T-helper 17 cell (primary cell): ENCODE measurements at places on chromosomes 5 and 9.

GRCh38 chr5:181053488-181054121 lies 13.5 kb downstream of the BTNL9 start:
- H3K27ac ChIP-seq, result no peak overlapping the region
- peaks cover 90% of the 10 kb centered on the region for H3K27me3 ChIP-seq
- no peak for DNase-seq
- peak overlapping the region; percentile 84 for H3K4me3 ChIP-seq

GRCh38 chr5:177478711-177479646 lies 5.5 kb upstream of the DBN1 start:
- H3K27ac ChIP-seq, result peak overlapping the region; percentile 74
- no peak for DNase-seq
- H3K36me3 ChIP-seq, result no peaks in the 10 kb centered on the region
- no peaks in the 10 kb centered on the region for H3K27me3 ChIP-seq
- H3K4me3 ChIP-seq, result no peak overlapping the region
- peaks cover 14% of the 10 kb centered on the region for H3K4me1 ChIP-seq

DNA sequence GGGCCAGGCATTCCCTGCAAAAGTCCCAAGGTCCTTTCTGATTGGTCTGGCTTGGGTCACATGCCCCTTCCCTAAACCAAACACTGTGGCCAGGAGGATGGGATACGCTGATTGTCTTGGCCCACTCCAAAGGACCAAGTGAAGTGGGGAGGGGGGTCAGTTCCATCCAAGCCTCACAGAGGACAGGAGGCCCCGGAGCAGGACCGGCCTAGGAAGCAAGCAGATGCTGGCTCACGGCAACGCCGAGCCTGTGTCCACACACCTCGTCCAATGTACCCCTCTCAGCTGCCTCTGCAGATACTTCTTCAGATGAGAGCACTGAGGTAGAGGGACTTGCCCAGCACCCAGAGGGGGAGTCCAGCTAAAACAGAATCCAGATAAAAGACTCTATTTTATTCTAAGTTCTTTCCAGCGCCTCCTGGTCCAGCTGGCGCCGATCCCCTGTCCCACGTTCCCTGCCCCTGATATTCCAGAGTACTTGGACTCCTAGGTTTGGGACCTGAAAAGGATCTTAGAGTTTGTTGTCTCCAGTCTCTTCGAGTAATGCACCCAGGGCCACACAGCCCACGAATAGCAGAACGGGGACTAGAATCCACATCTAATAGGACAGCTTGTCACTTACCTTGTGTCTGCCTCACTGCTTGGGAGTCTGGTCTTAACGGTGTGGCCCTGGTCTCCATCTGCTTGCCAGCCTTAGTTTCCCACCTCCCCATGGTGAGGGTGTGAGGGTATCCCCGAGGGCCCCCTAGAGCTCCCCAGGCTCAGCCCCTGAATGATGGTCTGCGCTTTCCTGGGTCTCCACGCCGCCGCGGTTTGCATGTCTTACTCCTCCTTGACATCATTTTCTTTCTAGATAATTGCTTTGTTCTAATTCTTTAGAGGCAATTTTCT lies 72.4 kb upstream of the UNC5A start:
- H3K36me3 ChIP-seq, result peaks cover 6% of the 10 kb centered on the region
- no peak overlapping the region for H3K27ac ChIP-seq
- H3K27me3 ChIP-seq, result peaks cover 81% of the 10 kb centered on the region
- peaks cover 8% of the 10 kb centered on the region for H3K4me1 ChIP-seq

DNA sequence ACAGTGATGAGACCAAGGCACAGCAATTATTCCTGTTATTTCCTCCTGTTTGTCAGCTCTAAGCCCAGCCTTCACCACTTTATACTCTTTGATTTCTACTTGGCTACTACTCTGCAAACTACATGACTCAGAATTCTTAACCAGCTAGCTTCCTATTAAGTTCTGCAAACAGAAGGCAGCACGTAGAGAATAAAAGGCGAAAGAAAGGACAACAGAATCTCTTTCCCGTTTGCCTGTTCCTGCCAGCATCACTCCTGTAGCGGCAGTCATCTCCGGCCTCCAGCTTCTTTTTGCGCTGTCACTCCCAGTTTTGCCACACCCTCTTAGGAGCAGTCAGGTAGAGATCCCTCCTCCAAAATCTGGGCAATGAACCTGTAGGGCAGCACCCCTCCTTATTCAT lies 29.9 kb downstream of the DPYSL3 start:
- no peak overlapping the region for H3K4me3 ChIP-seq
- H3K4me1 ChIP-seq, result peaks cover 2% of the 10 kb centered on the region
- no peak for DNase-seq
- peaks cover 35% of the 10 kb centered on the region for H3K27me3 ChIP-seq
- no peaks in the 10 kb centered on the region for H3K36me3 ChIP-seq
- no peak overlapping the region for H3K27ac ChIP-seq
